IPS DF 19.7 (cell line): ENCODE measurements at places on chromosomes 13 and 19.

- no peak for DNase-seq
Observed at GRCh38 chr13:59504407-59504806, 659.3 kb downstream of the DIAPH3 start.

GRCh38 chr13:113565526-113566226 lies 18.9 kb upstream of the TFDP1 start:
- no peak for DNase-seq

GRCh38 chr13:29028868-29029267 lies 208.7 kb downstream of the MTUS2 start:
- no peak for DNase-seq

- DNase-seq: no peak
Observed at GRCh38 chr13:37457612-37458011, 141.0 kb downstream of the POSTN start.

DNA sequence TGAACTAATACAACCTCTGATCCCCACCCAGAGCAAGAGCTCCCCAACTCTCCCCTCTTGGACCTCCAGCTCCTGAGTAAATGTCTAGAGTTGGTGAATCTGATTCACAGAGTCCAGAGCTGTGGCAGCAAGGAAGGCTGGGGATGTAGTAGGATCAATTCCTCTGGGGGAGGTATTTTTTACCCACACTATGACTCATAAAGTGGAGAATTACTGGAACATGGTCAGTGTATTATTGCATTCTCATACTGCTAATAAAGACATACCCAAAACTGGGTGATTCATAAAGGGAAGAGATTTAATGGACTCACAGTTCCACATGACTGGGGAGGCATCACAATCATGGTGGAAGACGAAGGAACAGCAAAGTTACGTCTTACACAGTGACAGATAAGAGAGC lies 496.7 kb downstream of the EFNB2 start:
- DNase-seq: no peak

GRCh38 chr13:93345024-93345423 lies 118.4 kb downstream of the GPC6 start:
- DNase-seq: no peak

DNA sequence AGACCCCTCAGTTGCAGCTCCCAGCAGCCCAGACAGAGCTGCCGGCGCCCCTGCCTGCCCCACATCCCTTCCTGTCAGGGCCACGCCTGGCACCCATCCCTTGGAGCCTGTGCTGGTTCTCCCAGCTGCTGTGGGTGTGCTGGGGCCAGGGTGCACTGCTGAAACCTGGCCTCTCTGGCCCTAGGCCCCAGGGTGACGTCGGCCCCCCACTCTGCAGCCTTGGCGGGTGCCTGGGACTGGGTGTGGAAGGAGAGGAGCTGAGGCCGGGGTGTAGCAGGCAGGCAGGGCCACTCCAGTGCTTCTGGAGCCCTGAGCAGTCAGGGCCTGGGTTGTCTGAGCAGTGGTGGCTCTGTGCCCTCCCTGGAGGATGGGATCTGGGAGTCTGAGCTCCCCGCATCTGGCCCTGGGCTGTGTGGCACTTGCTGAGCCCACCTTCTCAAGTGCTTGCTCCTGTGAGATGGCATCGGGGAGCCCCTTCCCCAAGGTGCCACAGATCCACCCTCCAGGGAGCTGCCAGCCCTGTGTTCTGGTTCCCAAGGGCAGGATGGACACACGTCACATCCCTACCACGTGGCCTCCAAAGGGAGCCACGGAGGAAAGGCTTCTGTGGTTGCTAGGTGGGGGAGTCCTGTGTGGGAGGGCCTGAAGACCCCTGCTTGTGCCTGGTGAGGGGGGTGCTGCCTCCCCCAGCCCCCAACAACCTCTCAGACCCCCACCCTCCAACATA lies 5.2 kb downstream of the PLEKHJ1 start:
- DNase-seq: no peak

DNA sequence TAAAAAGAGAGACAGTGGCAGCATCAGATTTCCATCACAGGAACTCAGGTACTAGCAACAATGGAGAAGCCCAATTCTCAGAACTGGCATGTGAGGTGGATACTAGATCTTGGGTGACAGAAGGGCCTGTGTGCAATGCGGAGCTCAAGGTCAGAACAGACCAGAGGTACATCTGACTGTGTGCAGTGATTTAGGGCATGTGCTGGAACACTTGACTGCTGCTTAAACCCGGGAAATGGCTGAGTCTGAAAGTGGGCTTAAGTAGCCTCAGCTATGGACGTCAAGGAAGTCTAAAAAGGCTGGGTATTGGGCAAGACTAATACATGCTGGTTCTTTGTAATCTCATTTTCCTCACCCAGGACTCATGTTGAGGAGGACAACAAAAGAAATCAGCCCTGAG lies 182.2 kb downstream of the LACC1 start:
- no peak for DNase-seq

GRCh38 chr13:40571338-40571963 lies 95.0 kb downstream of the FOXO1 start:
- DNase-seq: no peak

DNA sequence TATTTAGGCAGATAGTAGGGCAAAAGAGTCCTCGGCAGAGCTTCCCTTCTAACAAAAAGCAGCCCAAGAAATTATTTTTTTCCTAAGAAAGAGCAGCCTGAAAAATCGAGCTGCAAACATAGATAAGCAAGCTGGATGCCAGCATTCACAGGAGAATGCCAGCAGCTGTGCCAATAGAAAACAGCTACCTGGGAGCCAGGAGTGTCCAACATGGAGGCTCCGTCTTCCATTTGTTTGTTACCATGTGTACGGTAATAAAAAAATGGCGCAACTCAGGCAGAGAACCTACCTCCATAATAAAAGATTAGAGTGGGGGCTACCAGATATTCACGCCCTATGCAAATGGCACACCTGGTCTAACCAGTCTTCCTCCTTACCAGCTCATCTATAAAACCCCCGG lies 77.6 kb upstream of the IPO5 start:
- DNase-seq: no peak

- DNase-seq: no peak
Observed at GRCh38 chr19:35946203-35946602, 10.0 kb downstream of the LRFN3 start.

- DNase-seq: no peak
Observed at GRCh38 chr13:30141775-30142485, 165.4 kb downstream of the KATNAL1 start.

DNA sequence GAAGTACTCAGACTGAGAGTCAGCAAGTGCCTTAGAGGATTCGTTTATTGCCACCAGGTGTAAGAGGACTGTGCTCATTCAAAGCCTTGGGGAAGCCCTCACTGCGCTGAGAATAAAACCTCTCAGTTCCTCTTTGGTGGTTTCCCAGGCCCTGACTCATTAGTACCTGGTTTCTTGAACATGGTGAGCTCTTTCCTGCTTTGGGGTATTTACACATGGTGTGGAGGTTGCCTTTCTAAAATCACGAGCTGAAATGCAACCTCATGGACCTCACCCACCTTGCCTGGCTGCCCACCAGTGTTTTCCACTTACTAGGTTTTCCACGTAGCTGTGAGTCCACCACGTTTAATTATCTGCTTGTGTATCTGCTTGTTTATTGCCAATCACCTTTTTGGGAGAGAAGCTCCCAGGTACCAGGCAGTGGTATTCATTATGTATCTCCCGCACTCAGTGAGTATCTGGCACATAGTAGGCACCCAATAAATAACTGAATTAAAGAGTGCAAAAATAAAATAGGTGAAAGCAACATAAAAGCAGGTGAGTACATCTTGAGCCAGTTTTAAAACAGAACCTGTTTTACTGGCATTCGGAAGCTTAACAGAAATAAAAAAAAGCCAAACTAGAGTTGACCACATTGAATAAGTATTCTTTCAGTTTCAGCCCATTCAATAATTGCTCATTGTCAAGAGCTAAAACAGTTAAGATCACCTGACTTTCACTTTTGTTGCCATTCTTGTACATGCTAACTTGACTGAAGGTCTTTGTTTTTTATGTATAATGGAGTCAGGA lies 533.0 kb downstream of the MYO16 start:
- no peak for DNase-seq

DNA sequence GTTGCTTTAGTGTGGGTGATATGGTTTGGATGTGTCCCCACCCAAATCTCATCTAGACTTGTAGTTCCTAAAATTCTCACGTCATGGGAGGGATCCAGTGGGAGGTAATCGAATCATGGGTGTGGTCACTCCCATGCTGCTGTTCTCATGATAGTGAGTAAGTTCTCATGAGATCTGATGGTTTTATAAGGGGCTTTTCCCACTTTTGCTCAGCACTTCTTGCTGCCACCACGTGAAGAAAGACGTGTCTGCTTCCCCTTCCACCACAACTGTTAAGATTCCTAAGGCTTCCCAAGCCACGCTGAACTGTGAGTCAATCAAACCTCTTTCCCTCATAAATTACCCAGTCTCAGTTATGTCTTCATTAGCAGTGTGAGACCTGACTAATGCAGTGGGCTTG lies 26.0 kb downstream of the OR10H4 start:
- DNase-seq: no peak

GRCh38 chr19:10334588-10335351 lies 1.4 kb upstream of the RAVER1 start:
- no peak for DNase-seq

DNA sequence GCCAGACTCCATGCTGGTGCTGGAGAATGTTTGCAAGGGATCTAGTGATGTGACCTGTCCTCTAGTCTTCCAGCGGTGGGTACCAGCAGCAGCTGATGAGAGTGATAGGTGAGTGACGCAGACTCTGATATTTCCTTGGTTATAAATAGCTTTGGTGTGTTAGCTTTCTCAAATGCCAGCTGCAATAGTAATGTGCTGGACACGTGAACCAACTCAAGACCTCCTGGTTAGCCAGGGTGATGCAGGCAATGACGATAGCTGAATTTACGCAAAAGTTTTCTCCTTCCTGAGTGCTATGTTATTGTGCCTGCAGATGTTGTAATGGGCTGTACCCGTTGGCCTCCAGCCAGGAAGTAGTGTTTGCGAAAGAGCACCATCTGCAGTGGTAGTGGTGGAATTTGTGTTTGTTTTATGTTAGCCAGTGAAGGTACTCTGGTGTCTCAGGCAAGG lies 129.5 kb downstream of the CYSLTR2 start:
- DNase-seq: no peak

- DNase-seq: no peak
Observed at GRCh38 chr13:102825921-102826706, 19.7 kb upstream of the ERCC5 start.

- DNase-seq: no peak
Observed at GRCh38 chr19:8567522-8568172, 9.6 kb downstream of the MYO1F start.

DNA sequence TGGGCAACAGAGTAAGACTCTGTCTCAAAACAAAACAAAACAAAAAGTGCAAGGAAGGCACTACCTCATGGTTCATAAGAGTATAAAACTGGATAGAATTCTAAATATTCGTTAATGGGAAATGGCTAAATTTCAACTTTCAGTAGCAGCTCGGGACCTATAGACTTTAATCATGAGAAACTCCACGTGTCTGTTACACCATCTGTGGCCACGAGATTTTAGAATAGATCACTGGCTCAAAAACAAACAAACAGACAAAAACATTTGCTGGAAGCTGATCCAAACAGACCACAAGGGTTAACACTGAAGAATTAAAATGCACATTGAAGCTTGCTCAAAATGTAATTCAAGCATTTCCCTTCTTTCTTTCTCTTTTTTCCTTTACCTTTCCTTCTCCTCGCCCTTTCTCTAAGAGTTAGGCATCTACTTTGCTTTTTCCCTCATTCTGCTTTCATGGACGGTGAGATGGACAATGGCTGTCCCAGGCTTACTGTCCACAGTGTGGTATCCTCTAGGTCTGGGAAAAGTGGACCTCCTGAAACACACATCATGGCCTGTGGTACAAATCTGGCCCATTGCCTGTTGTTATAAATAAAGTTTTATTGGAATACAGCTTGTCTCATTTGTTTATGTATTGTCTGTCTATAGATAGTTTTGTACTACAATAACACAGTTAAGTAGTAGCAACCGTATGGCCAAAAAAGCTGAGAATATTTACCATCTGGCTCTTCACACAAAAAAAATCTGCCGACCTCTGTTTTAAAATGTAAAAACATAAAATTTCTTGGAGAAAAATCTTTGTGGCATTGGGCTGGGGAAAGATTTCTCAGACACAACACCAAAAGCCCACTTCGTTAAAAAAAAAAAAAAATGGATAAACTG lies 10.3 kb downstream of the ELAVL1 start:
- DNase-seq: no peak

DNA sequence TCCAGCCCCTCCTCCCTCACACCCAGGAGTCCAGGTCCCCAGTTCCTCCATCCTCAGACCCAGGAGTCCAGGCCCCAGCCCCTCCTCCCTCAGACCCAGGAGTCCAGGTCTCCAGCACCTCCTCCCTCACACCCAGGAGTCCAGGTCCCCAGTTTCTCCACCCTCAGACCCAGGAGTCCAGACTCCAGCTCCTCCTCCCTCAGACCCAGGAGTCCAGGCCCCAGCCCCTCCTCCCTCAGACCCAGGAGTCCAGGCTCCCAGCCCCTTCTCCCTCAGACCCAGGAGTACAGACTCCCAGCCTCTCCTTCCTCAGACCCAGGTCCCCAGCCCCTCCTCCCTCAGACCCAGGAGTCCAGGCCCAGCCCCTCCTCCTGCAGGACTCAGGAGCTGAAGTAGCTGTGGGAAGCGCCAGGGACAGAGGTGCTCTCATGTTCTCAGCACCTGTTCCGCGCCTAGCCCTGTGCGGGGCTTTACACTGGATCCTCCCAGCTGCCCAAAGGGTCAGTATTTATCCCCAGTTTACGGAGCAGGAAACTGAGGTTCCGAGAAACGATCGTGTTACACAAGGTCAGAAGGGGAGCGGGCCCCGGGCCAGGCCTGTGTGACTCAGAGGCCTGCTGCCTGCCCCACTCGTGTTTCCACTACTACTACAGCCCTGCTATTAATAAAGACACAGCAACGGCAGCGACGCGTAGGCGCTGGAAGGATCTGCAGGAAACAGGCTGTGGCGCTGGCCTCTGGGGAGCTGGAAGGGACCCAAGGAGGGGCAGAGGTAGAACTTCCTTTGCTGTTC lies 1.7 kb upstream of the SBK3 start:
- DNase-seq: no peak
